ENCODE measurements at places on chromosomes 5 and 9.

DNA sequence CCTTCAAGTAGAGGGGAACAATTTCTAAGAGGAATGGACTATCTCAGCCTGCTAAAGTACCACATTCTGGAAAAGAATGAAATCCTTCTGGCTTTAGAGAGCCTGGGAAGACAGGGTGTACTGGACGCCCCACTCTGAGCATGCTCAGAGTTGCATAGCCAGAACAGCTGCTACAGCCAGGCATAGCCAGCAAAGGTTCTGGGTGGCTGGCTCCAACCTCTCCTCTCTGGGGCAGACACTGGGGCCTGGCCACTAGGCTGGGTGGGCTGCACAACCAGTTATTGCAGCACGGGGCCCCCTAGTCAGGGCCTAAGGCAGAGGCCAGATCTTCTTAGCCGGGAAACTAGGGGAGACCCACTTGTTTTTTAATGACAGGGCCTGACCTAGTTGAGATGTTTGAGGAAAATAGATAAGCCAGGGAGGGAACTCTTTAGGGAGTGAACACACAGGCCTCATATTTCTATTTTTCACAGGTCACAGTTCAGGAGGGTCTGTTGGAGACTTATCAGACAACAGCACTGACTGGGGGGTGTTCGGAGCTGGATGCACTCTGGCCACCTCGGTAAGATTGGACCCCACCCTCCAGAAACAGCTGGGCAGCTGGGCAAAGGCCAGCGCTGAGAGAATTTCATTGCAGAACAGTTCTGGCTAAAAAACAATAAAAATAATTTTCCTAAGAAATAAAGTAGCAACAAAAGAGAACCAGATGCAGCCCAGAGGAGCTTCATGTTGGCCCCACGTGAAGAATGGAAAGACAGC is 142.9 kb downstream of the LPAR1 start:
- DNase-seq = no peak

DNA sequence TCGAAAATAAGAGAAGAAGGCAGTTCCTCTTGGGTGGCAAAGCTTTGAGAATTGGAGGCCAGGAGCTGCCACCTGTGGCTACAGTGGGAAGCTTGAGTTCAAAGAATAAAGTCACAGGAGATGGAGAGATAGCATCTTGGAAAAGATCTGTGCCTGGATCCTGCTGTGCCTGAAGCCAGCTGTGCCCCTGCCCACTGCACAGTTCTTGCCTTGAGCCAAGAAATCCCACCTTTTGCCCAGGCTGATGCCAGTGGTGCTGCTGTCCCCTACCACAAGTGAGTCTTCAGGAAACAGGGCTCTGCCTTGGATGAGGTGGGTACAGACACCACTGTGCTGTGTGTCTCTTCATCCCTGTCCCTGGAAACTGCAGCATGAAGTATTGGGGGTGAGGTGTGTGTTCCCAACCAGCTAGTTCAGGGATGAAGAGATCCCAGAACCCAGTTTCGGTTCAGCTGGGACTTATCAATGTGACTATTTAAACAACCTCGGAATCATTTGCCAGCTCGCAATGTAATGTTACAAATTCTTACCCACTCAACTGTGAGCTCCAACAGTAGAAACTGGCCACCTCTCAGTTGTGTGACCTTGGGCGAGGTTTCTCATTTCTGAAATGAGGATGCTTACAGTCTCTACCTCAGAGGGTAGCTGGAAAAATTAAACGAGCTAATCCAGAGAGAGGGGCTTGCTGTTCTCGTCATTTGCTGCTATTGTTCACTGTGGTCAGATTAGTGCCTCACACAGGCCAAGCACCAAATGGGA is 5.9 kb downstream of the IER5L start:
- DNase-seq = no peak

GRCh38 chr5:171794470-171794960 is 8.9 kb downstream of the SMIM23 start:
- no peak for DNase-seq

GRCh38 chr5:173453167-173453566 is 125.0 kb upstream of the STC2 start:
- no peak for DNase-seq

GRCh38 chr9:79604149-79604548 is 32.4 kb downstream of the TLE4 start:
- DNase-seq = no peak

- no peak for DNase-seq
These were observed 47.0 kb downstream of the CCDC125 start for GRCh38 chr5:69285448-69286116.

- no peak for DNase-seq
These were observed 15.1 kb downstream of the AK3 start for GRCh38 chr9:4725706-4726442.

GRCh38 chr5:169988206-169988605 is 7.9 kb upstream of the INSYN2B start:
- no peak for DNase-seq

- DNase-seq = no peak
These were observed 39.3 kb upstream of the RICTOR start for GRCh38 chr5:39113354-39113953.

GRCh38 chr9:15670246-15670645 is 117.4 kb downstream of the CCDC171 start:
- DNase-seq = no peak

DNA sequence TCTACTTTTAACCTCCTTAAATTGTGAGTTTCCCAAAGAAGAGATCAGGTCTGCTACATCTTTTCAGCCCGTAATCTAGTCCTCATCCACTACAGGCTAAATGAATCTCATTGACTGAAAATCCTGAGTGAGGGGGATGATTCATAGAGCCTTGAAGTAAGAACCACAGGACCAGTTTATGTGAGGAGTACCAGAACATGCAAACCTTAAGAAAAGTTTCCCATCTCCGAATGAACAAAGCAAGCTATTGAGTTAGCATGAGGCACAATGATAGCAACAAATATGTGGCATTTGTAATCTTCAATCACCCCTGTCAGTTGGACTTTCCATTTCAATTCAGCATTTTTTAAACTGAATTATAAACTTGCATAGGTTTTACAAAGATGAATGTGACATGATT is 197.0 kb downstream of the ALDH1A1 start:
- no peak for DNase-seq

DNA sequence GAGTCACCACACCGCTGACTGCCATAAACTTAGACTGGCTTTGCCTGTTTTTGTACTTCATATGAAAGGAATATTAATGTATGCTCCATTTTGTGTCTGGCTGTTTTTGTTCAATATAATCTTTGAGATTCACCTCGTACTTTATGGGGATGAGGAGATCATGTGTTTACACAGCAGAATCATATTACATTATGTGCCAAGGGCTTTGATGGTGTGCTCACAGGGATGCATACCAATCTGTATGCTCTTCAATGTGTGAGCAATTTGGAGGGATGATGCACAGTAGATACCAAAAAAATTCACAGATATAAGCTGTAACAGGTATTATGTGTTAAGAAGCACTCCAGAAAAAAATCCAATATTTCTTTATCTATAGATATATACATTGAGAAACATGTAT is 113.7 kb downstream of the GABRB2 start:
- no peak for DNase-seq

- DNase-seq = no peak
These were observed 22.6 kb upstream of the EMB start for GRCh38 chr5:50463726-50464125.

DNA sequence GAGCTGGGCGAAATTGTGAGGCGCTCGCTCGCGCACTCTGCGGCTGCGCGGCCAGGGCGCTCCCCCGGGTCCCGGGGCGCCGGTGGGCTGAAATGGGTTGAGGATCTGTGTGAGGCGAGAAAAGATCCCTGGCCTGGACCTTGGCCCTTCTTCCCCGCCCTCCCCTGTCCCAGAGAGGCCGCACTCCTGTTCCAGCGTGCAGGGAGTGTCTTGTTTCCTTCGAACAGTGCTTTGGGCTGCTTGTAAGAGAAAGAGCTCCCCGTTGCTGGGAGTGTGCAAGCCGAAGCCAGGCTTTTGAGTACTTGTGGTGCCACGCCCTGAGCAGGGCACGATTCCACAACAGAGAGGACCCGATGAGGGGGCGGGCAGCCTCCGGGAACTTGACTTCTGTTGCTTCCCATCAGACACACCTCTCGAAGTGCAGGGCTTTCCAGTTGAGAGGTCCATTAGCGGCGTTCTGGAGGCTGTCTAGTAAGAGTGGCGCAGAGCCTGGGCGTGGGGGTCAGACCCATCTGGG is 535 bp downstream of the DOLPP1 start:
- no peak for DNase-seq

DNA sequence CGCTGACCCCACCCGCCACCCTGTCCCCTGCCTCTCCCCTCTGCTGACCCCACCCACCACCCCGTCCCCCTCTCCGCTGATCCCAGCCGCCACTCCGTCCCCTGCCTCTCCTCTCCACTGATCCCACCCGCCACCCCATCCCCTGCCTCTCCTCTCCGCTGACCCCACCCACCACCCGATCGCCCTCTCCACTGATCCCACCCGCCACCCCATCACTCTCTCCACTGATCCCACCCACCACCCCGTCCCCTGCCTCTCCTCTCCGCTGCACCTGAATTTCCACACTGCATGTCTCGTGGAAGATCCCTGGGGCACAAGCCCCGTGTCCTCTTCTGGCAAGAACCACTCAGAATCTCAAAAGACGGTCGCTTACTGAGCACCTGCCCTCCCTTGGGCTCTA is 53.4 kb upstream of the OLFM1 start:
- DNase-seq = peak; percentile 33

DNA sequence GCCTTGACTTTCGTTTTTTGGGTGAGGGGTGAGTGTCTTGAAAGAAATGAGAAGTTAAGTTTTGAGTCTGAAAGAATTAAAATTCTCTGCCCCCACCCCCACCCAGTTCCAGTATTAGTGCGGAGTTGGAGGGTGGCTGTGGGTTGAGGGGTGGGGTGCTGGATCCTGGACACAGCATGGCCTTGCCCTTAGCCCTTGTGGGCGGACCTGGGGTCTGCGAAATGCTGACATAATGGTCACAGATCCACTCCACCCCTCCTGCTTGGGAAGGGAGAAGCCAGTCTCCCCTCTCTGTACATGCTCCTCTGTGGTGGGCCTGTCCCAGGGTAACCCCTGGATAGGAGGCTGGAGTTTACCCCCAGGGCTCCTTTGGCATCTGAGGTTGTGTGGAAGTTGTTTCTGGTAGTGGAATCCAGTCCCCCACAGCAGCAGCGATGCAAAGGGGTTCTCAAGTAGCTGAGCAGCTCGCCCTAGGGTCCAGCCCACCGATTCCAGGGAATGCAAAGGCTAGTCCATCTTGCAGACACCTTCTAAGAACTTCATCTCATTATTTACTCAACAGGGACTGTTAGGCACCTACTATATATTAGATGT is 42.8 kb upstream of the TCF7 start:
- no peak for DNase-seq
